Omental fat pad (tissue), 4 donors: ENCODE measurements at places on chromosomes 13 and 19. TPM values are rescaled to one million over a fixed set of nuclear protein-coding genes. Genes with fewer than 3 reads are reported as not detected.

DNA sequence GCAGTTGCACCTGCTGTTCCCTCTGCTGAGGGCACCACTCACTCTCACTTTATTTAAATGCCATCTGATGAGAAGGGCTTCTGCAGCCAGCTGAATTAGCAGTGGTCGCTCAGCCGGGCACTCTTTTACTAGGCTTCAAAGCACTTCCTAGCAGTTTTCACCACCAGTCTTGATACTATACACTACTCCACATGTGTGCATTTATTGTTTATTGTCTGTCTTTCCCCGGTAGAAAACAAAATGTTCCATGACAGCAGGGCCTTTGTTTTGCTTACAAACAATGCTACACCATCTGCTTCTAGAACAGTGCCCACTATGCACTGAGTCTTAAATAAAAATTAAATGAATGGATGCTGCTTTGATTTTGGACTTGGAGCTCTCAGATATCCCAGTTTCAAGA, 404.9 kb downstream of the FGF14 start:
- DNase-seq, result no peak

GRCh38 chr13:47798194-47798593, 202.9 kb downstream of the SUCLA2 start:
- no peak for DNase-seq

DNA sequence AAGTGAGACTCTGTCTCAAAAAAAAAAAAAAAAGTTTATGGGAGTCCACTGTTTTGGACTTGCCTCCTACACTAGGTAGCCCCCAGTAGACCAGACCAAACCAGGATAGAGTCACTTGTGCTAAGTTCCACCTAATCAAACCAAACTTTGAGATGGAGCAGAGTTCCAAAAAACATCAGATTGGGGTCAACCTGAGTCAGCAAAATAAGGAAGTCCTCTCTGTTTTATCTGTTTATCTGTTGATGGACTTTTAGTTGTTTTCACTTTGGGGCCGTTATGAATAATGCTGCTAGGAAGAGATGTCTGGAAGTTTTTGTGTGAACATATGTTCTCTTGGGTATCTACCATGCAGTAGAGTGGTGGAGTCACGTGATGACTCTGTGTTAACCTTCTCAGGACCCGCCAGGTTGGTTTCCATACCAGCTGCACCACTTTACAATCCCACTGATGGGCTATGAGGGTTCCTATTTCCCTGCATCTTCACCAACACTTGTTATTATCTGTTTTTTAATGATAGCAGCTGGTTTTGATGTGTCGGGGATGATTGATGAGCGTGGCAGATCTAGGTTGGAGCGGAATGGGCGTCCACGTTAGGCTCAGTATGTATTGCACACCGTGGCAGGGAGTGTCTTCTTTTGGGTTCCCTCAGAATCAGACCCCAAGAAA, 46.6 kb upstream of the TM9SF2 start:
- DNase-seq, result no peak

DNA sequence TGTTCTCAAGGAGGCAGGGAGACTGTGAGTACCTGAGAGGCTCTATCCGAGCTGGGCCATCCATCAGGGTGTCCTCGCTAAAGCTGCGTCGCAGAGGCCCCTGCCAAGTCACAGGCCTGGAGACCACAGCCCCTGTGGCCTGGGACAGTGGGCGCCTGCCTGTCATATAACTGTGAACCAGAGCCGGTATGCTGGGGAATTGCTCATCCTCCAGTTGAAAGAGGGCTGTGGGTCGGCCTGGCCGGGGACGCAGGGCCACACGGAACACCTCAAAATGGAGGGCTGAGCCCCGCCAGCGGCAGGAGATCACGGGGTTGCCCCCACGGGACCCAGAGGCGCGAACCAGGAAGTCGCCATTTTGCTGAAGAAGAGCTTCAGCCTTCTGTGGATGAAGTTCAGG, 6.6 kb downstream of the SH2D3A start:
- DNase-seq, result no peak

- DNase-seq, result no peak
These were observed 11.9 kb upstream of the C13orf42 start for GRCh38 chr13:51122868-51123566.

DNA sequence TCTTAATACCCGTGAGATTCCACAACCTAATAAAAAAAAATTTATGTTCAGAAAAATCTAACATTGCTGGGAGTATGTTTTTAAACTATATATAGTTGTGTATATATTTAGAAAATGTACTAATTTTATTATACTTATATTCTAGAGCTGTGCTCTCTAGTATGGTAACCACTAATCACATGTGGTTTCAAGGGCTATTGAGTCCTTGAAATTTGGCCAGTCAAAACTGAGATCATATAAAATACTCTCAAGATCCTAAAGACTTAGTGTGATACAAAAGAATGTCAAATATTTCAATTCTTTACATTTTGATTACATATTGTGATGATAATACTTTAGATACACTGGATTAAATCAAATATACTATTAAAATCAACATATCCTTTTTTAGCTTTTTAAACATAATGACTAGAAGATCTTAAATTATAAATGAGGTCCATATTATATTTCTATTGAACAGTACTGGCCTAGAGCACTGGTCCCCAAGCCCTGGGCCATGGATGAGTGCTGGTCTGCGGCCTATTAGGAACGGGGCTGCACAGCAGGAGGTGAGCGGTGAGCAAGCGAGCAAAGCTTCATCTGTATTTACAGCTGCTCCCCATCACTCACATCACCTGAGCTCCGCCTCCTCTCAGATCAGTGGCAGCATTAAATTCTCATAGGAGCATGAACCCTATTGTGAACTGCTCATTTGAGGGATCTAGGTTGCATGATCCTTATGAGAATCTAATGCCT, 176.5 kb upstream of the NBEA start:
- DNase-seq, result no peak

PABPC3 gene
- total RNA-seq, result not detected

FUT2 gene
- 0.24 TPM for total RNA-seq

C19orf67 gene
- total RNA-seq, result not detected
